ENCODE measurements at places on chromosomes 7 and 10.

DNA sequence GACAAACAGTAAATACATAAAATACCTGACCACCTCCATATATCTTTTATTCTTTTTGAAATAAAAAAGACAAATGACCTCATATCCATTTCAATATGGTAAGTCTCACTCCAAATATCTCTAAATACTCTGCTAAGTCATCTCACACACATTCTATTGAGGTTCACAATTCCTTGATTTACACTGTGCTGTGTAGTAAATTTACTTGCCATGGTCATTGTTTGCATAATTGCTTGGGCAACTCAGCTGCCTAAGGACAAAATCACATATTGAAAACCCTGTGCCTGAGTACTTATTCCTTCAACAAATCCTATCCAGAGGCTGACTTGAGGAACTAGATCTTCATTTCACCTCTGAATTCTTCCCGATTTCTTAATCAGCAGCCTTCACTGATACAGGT is 176.4 kb downstream of the THSD7A start:
- no peak for DNase-seq

DNA sequence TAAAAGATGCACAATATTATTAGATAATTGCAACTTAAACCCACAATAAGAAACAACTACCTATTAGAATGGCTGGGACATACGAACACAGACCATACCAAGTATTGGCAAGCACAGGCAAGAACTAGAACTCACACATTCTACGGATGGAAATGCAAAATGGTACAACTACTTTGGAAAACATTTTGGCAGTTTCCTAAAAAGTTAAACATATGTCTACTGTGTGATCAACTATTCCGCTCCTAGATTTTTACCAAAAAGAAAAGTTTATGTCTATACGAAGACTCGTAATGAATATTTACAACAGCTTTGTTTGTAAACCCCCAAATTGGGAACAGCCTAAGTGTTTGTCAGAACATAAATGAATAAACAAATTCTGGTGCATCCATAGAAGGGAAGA is 194.7 kb downstream of the FGFR2 start:
- no peak for DNase-seq

- no peak for DNase-seq
Observed at GRCh38 chr7:6489612-6490011, 41.9 kb upstream of the DAGLB start.

DNA sequence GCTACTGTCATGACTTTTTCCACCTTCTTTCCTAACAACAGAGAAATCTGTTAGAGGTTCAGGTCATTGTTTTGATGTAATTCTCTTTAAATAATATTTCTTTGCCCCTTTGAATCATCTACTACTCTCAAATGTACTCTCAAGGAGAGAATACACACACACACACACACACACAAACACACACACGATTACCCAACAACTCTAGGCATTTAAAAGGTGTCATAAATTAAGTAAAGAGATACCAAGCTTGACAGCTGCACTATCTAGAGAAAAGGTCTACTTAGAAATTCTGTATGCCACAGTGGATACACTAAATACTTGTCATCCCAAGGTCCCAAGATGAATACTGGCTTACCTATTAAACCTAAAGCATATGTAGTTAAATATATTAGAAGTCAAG is 4.8 kb downstream of the PANK1 start:
- DNase-seq, result no peak

- no peak for DNase-seq
Observed at GRCh38 chr7:70361821-70362220, 763.5 kb downstream of the AUTS2 start.

DNA sequence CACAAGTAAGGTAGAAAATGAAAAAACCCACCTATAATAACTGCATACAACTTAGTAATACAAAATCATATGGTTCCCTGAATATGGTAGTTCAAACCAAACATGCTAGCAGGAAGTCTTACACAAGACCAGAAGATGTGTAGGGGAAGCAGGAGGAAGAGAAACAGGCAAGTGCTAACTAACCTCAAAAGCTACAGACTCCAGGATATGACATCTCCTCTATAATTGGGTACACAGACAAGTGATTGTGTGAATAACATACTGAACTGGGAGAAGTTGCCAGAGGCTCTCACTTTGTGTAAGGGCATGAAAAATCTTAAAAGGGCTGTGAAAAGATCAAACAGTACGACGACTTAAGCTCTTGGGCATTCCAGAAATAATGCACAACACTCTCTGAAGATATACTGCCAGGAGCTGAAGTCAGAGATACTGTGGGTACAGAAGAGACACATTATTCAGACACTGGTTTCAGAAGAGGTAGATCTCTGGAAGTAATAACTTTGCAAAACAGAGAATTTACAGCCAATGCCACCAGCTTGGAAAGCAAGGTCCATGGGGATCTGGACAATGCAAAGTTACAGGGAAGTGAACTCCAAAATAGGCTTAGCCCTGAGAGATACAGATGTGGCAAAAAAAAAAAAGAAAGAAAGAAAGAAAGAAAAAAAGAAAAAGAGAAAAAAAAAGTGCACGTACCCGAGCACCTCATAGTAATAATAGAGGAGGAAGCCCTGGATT is 767.2 kb downstream of the TNS3 start:
- DNase-seq, result no peak

- peak; percentile 48 for DNase-seq
Observed at GRCh38 chr10:89217057-89217990, 10.2 kb upstream of the CH25H start.

- no peak for DNase-seq
Observed at GRCh38 chr10:32976338-32976737, 18.3 kb upstream of the ITGB1 start.

- DNase-seq, result no peak
Observed at GRCh38 chr7:143499743-143500348, 22.2 kb downstream of the TAS2R41 start.

DNA sequence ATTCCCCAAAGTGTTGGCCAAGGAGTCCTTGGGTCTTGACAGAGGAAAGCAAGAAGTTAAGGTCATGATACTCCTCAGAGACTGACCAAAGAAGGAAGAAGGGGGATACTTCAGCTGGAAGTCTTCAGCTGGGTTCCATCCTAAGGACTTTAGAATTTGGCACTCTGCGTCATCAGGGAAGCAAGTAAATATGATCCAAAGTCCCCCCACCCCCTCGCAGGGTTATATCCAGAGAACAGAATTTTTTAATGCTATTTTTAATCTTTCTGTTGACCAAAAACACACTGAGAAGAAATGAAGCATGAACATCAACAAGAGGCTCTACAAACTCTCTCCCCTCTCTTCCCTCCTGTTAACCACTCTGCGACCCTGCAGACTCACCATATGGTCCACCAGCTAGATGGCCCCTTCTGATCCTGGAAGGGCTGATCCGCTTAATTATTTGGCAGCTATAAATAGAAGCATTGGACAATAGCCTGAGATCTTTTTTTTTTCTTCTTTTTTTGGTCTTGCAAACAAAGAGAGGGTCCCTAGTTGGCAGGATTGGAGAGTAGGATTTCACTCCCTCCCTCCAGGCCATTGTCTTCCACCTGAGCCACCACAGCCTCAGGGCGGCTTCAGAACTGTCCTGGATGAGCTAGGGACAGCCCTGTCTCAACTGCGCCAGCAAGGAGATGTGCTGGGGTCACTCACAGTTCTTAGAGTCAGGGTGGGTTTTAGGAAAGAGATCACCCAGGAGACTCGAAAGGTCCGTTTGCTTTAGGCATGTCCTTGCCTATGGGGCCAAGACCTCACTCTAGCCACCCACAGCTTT is 196.0 kb downstream of the KCNMA1 start:
- DNase-seq, result no peak

GRCh38 chr10:122050811-122051210 is 61.8 kb downstream of the TACC2 start:
- DNase-seq, result no peak

GRCh38 chr10:102452672-102453340 is 1.5 kb upstream of the C10orf95 start:
- peak; percentile 68 for DNase-seq

DNA sequence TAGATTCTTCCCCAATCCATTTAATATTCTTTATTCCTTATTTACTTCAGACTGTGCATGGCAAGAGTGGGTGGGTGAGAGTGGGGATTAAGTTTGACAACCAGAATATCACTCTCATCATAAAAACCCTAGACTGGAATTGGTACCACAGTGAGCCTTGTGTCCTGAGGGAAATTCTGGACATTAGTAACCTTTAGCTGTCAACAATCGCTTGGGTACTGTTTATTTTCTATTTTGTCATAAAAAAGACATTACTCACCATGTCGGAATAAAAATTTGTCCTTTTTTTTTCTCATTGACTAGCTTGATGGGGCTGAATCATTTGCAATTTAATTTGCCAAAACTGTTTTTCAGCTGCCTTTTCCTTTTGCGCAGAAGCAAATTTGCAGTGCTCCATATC is 176.1 kb upstream of the SEMA3C start:
- DNase-seq, result no peak

GRCh38 chr10:16521311-16522016 is at the start of gene C1QL3:
C1QL3 (minus strand) TSS chr10:16521879; CDS start chr10:16521065, 814 bp downstream.
- peak; percentile 34 for DNase-seq

- no peak for DNase-seq
Observed at GRCh38 chr10:36421992-36422391, 703.4 kb upstream of the ANKRD30A start.

DNA sequence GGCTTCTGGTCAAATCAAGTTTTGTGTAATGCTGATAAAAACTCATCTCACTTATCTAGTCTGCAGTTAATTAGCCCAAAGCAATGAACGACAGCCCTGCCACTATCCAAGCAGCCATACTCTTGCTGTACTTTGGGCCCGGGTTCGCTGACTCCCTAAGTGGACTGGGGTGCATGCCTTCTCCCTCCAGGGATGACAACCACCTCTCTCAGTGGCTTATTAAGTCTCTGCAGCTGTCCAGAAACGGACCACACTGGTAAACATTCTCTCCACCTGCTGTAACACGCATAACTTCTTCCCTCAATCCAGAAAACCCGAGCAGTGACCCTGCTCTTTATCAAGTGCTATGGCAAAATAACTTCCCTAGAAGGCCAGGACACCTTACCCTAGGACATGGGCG is 3.9 kb downstream of the FBXW4 start:
- DNase-seq, result no peak

DNA sequence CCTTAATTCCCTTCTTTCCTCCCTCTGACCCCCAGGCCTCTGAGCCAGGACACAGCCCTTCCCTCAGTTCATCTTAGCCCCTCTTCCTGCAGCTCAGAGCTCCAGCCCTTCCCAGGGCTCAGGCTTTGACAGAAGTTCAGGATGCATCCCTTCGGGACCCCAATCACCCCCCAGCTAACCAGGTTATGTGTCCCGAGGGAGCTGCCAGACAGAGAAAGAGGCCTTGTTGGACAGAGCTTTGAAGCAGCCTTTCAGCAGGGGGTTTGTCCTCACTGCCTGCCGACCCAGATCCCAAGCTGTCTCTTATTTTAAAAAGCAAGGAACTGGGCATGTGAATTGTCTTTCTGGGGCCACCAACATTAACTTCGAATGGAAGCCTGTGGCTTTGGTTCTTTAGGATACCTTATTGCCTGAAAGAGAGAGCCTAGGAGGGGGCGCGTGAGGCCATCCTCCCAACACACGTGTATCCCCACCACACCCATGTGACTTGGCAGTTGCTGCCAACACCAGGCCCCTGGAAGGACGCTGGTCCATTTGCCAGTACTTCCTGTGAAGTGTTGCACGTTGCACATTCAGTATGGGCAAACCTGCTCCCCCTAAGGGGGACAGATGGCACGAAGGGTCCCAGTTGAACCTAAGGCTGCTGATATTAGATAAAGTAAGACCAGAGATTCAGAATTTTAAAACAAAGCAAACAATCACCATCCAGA is 858 bp downstream of the CCDC136 start:
- DNase-seq, result no peak

GRCh38 chr7:51817694-51818225 is 501.2 kb upstream of the COBL start:
- DNase-seq, result no peak

DNA sequence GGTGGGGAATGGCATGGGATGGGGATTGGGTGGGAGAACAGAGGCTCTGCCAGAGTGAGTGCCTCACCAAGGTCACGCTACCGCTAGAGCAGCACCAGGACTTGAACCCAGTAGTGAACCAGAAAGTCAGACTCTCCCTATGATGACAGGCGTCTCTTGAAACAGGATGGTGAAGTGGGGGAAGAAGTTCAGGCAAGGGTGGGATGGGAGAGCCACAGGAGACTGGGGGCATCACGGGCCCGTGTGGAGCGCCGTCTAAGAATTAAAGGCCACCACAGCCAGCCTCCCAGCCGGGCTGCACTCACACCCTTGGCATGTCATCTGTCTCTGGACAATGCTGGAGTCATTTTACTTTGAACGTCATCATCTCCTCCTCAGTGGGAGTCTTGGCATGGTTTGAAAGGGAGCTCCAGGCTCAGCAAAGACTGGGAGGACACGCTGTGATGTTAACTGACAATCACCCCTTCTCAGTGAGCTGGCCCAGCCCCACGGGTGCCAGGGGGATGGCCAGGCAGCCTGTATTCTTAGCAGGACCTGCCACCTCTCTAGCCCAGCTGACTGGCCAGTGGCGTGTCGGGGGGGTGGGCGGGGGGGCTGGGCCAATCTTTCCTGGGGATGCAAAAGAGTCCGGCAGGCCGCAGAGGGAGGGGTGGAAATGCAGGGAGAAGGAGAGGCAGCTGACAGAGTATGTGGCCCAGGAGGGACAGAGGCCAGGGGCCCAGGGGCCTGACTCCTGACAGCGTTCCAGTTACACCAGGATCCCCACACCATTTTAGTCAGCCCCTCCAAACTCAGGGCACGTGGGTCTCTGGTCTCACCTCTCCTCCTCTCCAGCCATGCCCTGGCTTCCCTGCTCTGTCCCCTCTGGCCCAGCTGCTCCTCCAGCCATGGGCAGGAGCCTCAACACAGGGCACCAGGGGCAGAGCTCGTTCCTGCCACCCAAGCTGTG is 96.2 kb downstream of the VOPP1 start:
- DNase-seq, result peak; percentile 91

- no peak for DNase-seq
Observed at GRCh38 chr10:5843686-5844344, 30.6 kb upstream of the GDI2 start.

DNA sequence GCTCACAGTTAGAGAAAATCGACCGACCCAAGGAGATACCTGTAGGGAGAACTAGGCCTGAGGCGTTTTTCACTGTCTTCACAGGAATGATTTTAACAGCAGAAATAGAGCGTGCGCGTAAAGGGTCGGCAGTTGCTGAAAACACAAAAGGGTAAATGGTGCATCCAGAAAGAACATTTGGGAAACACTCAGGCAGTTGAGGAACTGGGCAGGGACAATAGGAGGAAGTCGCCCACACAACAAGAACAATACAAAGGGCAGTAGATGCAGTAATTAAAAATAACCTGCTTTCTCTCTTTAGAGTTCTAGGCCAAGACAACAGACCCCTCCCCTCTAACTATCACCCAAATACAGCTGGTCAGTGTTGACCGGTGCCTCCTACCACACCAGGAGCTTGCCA is 126.6 kb downstream of the SORBS1 start:
- no peak for DNase-seq

All from fibroblast of lung (primary cell).